Activated CD4-positive, alpha-beta T cell treated with anti-CD3 and anti-CD28 coated beads, Interleukin-2, amount 50 U/mL, for 24 hours (primary cell): ENCODE measurements at places on chromosomes 3 and 15.

GRCh38 chr3:142287866-142288638 is 62.7 kb upstream of the GK5 start:
- no peak for DNase-seq

DNA sequence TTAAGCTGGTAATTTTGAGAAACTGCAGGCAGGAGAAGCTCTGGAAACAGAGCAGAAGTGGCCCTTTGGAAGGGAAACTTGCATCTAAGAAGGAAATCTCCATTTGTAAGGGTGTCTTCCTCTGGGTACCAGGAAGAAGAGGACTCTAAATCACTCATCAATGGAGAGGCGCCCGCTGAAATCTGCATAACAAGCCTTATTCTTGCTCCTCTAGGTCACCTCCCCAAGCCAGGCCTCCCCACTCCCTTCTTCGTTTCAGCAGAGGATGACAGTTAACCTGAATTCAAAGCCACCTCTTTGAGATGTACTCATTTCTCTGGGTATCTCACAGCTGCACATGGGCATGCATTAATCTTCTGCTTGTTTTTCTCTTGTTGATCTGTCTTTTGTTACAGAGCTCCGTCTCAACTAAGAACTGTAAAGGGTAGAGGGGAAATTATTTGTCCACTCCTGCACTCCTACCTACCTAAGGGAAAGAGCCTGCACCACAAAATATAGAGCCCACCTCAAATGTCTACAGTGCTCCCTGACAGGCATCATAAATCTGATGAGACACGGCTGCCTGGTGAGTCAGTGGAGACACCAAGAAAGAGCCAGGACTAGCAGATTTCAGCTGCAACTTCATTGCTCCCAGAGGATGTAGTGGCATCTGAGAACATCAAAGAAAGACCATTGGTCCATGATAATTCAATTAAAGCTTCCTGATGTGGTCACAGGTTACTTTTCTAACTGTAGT is 51.5 kb downstream of the GABRB3 start:
- no peak for DNase-seq

DNA sequence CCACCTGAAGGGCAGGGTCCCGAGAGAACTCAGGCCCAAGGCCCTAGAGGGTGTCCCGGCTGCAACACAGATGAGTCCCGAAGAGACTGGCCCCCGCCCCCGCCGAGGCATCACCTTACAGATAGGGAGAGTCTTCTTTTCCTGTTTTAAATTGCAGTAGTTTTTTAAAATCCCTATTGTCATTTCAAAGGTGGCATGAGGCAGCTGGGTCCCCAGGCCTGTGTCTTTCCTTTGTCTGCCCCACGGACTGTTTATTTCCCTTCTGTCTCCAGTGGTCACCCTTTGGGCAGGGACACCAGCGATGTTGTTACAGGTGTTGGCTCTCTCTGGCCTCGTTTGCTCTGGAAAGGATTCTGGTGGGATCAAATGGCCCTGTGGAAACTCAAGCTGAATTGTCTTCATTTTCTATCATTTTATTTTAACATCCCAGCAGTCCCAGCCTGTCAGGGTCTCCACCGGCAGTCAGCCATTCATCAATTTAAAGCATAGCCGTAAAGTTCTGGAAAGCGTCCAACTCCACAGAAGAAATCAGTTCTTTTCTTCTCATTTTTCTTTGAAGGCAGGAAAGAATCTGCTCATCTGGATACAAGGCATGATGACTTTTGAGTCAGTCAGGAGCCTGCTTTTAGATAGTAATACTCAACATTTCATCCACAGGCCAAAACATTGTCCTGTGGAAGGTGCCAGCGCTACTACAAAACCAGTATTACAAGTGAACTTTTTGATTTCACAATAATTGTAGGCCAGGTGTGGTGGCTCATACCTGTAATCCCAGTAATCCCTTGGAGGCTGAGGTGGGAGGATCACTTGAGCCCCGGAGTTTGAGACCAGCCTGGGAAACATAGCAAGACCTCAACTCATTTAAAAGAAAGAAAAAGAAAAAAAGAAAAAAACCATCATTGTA is 96.2 kb downstream of the HES1 start:
- no peak for DNase-seq

- no peak for DNase-seq
Measured at GRCh38 chr15:89669941-89670340, 9.2 kb downstream of the PLIN1 start.

GRCh38 chr3:149160754-149161300 is 31.4 kb downstream of the HPS3 start:
- DNase-seq = no peak

DNA sequence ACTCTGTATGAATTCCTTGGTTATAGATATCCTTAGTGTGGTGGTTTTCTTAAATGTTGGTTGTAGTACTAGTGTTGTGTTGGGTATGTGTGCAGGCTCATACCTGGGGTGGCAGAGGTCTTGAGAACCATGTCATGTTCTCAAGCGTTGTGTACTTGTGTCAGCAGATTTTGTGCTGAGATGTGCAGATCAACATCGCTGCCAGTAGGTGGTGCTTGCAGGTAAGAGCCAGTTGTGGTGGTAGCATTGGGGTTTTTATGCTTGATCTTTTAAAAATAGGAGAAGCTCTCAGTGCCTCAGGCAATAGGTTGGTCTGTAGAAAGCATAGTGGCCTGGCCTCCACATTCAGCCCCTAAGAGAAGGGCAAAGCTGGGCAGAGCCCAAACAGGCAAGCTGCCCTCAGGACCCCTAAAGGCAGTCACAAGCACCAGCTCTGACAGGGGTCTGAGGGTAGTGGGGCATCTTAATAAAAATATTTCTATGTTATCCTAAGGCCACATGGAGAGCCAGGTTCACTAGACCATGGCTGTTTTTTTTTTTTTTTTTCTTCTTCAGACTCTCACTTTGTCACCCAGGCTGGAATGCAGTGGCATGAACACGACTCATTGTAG is 164.0 kb downstream of the IL20RB start:
- DNase-seq = no peak
